ENCODE measurements at places on chromosomes 4 and X. TPM values are rescaled to one million over a fixed set of nuclear protein-coding genes. Genes with fewer than 3 reads are reported as not detected.

Gene TXK
- 52.3 TPM for total RNA-seq

Gene RAB41
- not detected for total RNA-seq

Gene SLC9B2
- 24.5 TPM for total RNA-seq

Gene CXCL6
- total RNA-seq, result not detected

Gene SULT1E1
- not detected for total RNA-seq

- H3K27me3 ChIP-seq, result no peaks in the 10 kb centered on the region
- H3K36me3 ChIP-seq, result no peaks in the 10 kb centered on the region
- no peaks in the 10 kb centered on the region for H3K4me1 ChIP-seq
- H3K4me3 ChIP-seq, result no peak overlapping the region
- DNase-seq, result no peak
- H3K27ac ChIP-seq, result no peak overlapping the region
These were observed 67.4 kb downstream of the MANBA start for GRCh38 chr4:102693262-102693850.

- peaks cover 15% of the 10 kb centered on the region for H3K36me3 ChIP-seq
- H3K4me1 ChIP-seq, result no peaks in the 10 kb centered on the region
- H3K4me3 ChIP-seq, result no peak overlapping the region
- no peak overlapping the region for H3K27ac ChIP-seq
- H3K27me3 ChIP-seq, result no peaks in the 10 kb centered on the region
These were observed 75.9 kb upstream of the LEF1 start for GRCh38 chr4:108244606-108245005.

- no peaks in the 10 kb centered on the region for H3K4me1 ChIP-seq
- no peaks in the 10 kb centered on the region for H3K27me3 ChIP-seq
- no peaks in the 10 kb centered on the region for H3K36me3 ChIP-seq
- DNase-seq, result no peak
- H3K4me3 ChIP-seq, result no peak overlapping the region
These were observed 20.7 kb downstream of the HHIP start for GRCh38 chr4:144666539-144667175.

DNA sequence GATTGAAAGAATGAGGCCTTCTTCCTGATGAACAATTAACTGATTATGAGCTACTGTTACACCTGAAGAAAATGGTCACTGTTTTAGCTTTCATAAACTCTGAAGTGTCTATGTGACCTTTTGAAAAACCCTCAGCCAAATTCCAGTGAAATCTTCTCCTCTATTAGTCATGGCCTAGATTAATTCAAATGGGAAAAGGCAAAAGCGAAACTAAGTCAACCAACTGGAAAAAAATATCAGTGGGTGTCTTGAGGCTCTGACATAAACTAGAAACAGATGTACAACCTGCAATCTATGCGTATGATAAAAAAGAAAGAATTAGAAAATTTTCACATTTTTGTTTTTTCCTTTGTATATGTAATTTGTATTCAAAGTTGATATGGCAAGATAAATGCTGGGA lies 169.4 kb upstream of the BANK1 start:
- no peak overlapping the region for H3K4me3 ChIP-seq
- no peaks in the 10 kb centered on the region for H3K27me3 ChIP-seq
- no peak overlapping the region for H3K27ac ChIP-seq
- DNase-seq, result no peak

DNA sequence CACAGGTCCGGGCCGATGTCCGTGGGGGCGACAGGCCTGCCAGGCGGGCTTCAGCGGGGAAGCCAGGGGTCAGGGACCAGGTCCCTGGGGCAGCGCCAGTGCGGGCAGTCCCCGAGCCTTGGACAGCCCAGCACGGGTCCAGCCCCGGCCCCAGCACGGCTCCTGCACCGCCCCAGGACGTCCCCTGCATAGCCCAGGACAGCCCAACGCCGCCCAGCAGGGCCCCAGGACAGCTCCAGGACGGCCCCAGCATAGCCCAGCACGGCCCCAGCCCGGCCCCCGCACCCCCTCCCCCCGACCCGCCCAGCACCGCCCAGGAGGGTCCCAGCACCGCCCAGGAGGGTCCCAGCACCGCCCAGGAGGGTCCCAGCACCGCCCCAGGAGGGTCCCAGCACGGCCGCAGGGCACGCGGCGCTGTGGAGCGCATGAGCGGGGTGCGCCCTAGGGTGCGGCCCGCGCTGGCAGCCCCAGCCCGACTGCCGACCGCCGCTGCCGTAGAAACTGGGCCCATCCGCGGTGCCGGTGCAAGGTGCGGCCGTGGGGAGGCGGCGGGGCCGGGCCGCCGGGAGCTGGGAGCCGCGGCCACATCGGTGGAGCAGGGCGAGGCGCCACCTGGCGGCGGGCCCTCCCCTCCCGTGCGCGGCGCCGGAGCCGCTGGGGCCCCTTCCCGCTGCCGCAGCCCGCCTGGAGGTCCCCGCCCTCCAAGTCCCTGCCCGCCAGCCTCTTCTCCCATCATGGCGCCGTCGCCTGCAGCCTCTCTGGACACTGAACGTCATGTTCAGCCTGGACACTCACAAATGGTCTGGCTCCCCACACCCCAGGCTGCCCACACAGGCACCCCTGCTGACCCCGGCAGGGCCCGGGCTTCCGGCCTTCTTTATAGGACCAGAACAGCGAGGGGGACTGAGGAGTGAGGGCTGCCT lies 106.8 kb upstream of the NKX1-1 start:
- peak overlapping the region; percentile 58 for H3K4me3 ChIP-seq
- no peaks in the 10 kb centered on the region for H3K4me1 ChIP-seq
- no peak overlapping the region for H3K27ac ChIP-seq

DNA sequence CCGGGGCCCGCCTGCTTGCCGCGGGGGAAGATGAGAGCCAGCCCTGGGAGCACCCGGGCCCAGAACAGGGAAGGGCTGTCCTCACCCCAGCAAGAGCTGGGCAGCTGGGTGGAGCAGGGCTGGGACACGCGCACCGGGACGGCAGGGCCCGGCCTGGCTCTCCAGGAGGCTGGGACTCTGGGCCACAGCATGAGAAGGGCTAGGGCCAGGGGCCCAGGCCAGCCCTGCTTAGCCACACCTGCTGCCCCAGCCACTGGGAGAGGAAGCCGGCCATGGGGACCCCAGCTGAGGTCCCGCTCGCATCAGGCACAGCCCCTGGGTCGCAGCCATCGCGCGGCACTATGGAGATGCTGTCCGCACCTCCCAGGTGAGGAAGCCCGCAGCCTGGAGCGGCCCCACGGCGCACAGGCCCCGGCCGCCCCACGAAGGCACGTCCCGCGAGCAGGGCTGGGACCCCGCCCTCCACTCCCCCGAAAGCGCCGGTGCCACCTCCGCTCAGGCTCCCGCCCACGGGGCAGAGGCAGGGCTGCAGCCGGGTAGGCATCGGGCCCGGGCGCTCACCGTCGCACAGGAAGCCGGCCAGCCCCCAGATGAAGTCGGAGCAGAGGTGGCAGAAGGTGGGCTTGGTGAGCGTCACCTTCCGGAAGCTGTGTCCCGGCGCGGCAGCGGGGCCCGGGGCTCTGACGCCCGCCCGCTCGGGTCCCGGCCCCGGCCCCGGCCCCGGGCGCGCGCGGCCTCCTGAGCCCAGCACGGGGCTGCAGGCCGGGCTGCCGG lies 531 bp downstream of the DGKQ start:
- DNase-seq, result peak; percentile 61
- H3K4me1 ChIP-seq, result peaks cover 4% of the 10 kb centered on the region
- no peak overlapping the region for H3K27ac ChIP-seq
- H3K27me3 ChIP-seq, result no peaks in the 10 kb centered on the region

DNA sequence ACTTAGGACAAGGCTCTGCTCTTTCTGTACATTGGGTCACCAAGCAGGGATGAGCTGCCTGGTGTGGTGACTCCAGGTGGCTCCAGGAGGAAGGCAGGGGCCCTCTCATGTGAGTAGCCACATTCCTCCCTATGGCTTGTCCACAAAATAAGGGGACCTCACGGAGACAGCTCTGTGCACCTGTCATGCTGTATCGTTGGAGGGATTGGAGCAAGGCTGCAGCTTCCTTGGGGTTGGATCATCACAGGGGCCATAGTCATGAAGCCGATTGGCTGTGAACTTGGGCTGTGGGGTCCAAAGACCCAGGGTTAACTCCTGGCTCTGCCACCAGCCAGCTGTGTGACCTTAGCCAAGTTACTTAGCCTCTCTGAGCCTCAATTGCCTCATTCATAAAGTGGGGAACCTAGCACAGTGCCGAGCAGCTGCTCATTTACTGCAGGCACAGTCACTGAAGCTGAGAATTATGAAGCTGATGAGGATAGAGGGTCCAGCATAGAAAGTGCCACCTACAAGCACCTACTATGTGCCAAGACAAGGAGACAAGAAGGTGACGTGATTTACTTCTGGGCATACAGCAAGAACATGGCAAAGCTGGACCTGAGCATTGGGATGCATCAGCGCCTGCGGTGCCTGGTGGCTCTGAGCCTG lies 11.8 kb upstream of the KIAA0232 start:
- H3K4me3 ChIP-seq, result no peak overlapping the region
- no peaks in the 10 kb centered on the region for H3K36me3 ChIP-seq
- peaks cover 29% of the 10 kb centered on the region for H3K4me1 ChIP-seq
- no peaks in the 10 kb centered on the region for H3K27me3 ChIP-seq
- H3K27ac ChIP-seq, result no peak overlapping the region

- H3K4me3 ChIP-seq, result no peak overlapping the region
- H3K4me1 ChIP-seq, result no peaks in the 10 kb centered on the region
- H3K27ac ChIP-seq, result no peak overlapping the region
- no peaks in the 10 kb centered on the region for H3K36me3 ChIP-seq
- no peak for DNase-seq
- H3K27me3 ChIP-seq, result no peaks in the 10 kb centered on the region
These were observed 10.7 kb upstream of the MTNR1A start for GRCh38 chr4:186566068-186566467.

- peak; percentile 78 for DNase-seq
- H3K27ac ChIP-seq, result peak overlapping the region; percentile 90
- peaks cover 26% of the 10 kb centered on the region for H3K27me3 ChIP-seq
- H3K4me1 ChIP-seq, result peaks cover 61% of the 10 kb centered on the region
These were observed 27.9 kb upstream of the TMSB4X start for GRCh38 chrX:12946838-12947544.

GRCh38 chrX:20230406-20230805 lies 36.3 kb downstream of the RPS6KA3 start:
- no peak for DNase-seq
- peaks cover 7% of the 10 kb centered on the region for H3K27me3 ChIP-seq
- H3K27ac ChIP-seq, result no peak overlapping the region
- H3K36me3 ChIP-seq, result peaks cover 27% of the 10 kb centered on the region

- H3K36me3 ChIP-seq, result peaks cover 11% of the 10 kb centered on the region
- H3K4me1 ChIP-seq, result no peaks in the 10 kb centered on the region
- DNase-seq, result no peak
- no peak overlapping the region for H3K27ac ChIP-seq
- no peak overlapping the region for H3K4me3 ChIP-seq
These were observed 10.3 kb downstream of the CENPI start for GRCh38 chrX:101108284-101108683.

GRCh38 chr4:180665994-180666824 lies 1577.0 kb upstream of the TENM3 start:
- DNase-seq, result peak; percentile 32
- no peaks in the 10 kb centered on the region for H3K36me3 ChIP-seq
- peaks cover 6% of the 10 kb centered on the region for H3K27me3 ChIP-seq
- no peaks in the 10 kb centered on the region for H3K4me1 ChIP-seq

DNA sequence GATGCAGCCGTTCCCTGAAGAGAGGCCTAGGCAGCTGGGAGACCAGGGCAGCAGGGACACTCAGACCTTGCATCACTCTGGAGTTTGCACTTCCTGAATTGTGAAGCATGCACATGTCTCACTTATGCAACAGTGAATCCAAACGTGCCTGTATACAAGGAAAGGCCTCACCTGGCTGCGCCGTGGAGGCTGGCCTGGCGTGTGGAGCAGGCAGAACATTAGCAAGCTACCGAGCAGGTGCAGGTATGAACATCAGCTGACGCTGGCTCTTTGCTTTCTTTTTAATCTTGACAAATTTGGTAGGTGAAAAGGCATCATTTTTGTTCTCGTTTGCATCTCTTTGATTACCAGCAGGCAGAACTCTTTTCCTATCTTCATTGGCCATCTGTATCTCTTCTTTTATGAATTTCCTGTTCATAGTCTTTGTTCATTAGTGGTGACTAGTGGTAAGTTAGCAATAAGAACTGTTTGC lies 37.1 kb upstream of the IRAK1 start:
- H3K36me3 ChIP-seq, result peaks cover 7% of the 10 kb centered on the region
- H3K4me1 ChIP-seq, result peaks cover 48% of the 10 kb centered on the region
- DNase-seq, result no peak
- H3K27ac ChIP-seq, result peak overlapping the region; percentile 89
- peak overlapping the region; percentile 62 for H3K4me3 ChIP-seq

DNA sequence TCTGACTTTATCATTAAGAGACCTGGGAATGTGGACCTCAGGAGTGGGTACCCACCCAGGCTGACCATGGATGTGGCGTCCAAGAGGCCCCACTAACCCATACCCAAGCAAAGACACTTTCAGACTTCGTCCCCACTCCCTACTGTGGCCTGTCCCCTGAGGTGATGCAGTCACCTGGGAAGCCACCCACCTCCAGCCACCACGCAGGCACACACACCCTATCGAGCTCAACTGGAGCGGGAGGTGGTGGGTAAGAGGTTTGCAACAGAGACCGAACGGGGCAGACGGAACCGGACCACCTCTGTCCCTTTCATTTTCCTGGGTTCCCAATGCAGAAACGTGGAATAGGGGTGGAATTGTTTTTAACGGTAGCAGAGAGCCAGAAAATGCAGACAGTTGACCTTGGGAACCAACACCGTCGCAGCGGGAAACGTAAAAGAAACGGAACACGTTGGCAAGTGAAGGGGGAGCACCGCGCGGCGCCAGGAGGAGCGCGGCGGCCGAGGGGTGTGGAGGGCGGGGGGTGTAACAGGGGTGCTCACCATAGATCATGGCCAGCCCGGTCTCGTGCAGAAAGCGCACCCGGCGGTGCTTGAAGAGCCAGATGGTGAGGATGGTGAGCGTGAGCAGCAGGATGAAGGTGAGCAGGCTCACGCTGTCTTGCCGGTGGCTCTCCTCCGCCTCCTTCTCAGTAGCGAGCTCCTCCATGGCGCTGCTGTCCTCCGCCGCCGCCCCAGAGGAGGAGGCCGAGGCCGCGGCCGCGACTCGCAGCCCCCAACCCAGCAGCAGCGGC lies 559 bp downstream of the SLC9A7 start:
- H3K4me3 ChIP-seq, result peak overlapping the region; percentile 97
- DNase-seq, result peak; percentile 29
- H3K27ac ChIP-seq, result peak overlapping the region; percentile 89
- H3K4me1 ChIP-seq, result peaks cover 37% of the 10 kb centered on the region
- H3K27me3 ChIP-seq, result peaks cover 35% of the 10 kb centered on the region

GRCh38 chrX:118047446-118048186 lies 69.0 kb downstream of the KLHL13 start:
- H3K27ac ChIP-seq, result no peak overlapping the region
- H3K4me3 ChIP-seq, result no peak overlapping the region
- H3K4me1 ChIP-seq, result no peaks in the 10 kb centered on the region
- DNase-seq, result no peak
- H3K36me3 ChIP-seq, result peaks cover 2% of the 10 kb centered on the region

GRCh38 chr4:148642907-148643306 lies 200.7 kb upstream of the NR3C2 start:
- no peaks in the 10 kb centered on the region for H3K27me3 ChIP-seq
- DNase-seq, result no peak
- no peak overlapping the region for H3K27ac ChIP-seq
- H3K4me1 ChIP-seq, result no peaks in the 10 kb centered on the region

DNA sequence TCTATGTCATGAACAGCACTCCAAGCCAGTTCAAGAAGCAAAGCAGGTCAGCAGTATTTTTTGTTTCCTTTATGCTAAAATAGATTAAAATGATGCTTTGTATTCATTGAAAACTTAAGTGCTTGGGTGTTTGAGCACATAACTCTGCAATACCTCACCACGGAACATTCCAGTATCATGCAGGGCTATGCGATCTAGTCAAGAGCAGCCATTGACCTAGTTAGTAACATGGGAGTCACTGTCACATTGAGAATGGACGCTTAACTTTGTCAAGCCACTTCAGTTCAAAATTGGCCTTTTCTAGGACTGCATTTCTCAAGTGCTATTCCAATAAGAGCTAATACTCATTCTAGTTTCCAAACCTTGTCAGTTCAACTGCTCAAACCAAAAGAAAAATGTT lies 160.1 kb upstream of the FSTL5 start:
- no peaks in the 10 kb centered on the region for H3K36me3 ChIP-seq
- no peak overlapping the region for H3K27ac ChIP-seq
- H3K4me1 ChIP-seq, result no peaks in the 10 kb centered on the region
